Fibroblast of pulmonary artery (primary cell): ENCODE measurements at places on chromosomes 2 and 18.
A peak's percentile ranks its signal among the peaks of the same experiment; 100 is the strongest.

DNA sequence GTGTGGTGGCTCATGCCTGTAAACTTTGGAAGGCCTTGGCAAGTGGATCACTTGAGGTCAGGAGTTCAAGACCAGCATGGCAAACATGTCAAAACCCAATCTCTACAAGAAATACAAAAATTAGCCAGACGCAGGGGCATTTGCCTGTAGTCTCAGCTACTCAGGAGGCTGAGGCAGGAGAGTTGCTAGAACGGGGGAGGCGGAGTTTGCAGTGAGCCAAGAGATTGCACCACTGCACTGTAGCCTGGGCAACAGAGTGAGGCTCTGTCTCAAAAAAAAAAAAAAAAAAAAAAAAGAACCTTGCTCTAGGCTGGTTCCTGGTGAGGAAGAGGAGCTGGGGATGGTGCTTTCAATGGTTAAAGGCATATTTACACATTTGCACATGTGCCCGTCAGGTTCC is 129.4 kb downstream of the LYPD6B start:
- no peak for DNase-seq

GRCh38 chr2:106187273-106187891 is 6.7 kb downstream of the UXS1 start:
- DNase-seq = no peak

GRCh38 chr2:127188797-127189196 is 31.3 kb downstream of the CYP27C1 start:
- no peak for DNase-seq

- DNase-seq = no peak
Observed at GRCh38 chr2:236670235-236670620, 100.6 kb downstream of the ACKR3 start.

DNA sequence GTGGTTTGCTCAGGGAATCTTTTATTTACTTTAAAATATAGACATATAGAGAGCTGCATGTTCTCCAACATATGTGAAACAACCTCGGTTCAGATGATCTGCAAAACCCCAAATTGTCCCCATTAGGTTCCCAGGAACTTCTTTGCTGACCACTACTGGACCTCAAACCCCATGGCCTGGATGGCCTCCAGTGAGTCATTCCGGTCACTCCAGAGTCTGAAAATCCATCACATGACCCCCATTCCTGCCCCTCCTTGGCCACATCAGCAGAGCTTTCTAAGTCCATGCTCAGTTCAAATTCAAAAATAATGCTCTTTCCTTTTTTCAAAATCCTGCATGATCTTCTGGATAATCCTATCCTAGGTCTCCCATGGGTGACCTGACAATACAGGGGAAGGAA is 271.0 kb downstream of the TNS1 start:
- DNase-seq = no peak

DNA sequence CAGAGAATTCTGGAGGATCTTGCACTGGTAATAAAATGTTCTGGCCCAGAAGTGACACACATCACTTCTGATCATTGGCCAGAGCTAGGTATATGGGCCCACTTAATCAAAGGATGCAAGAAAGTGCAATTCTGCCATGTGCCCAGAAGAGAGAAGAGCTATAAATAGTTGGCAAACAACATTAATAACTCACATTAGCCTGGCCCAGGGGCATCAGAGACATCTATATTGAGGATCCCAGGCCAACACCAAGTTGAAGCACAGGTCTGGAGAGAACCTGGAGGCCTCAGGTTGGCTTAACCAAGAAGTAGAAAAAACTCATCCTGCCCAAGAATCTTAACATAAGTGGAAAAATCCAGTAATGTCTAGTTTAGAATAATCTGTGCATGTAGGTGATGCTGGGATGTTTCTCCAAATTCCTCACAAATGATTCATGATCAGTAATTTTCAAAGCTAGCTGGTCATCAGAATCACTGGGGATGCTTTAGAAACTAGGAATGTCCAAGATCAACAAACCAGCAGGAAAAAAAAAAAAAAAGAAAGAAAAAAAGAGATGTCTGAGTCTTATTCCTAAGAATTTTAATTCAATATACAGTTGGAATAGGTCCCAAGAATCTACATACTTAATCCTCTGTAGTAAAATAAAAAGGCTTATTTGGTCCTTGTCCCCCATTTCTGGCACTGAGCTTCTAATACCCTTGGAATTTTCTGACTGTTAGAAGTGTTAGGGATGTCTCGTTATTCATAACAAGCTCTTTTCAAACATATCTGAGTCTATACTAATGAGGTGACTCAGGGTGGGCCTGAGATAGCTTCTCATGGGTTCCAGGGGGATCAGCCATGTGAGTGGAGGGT is 35.0 kb upstream of the EVA1A start:
- DNase-seq = peak; percentile 68

DNA sequence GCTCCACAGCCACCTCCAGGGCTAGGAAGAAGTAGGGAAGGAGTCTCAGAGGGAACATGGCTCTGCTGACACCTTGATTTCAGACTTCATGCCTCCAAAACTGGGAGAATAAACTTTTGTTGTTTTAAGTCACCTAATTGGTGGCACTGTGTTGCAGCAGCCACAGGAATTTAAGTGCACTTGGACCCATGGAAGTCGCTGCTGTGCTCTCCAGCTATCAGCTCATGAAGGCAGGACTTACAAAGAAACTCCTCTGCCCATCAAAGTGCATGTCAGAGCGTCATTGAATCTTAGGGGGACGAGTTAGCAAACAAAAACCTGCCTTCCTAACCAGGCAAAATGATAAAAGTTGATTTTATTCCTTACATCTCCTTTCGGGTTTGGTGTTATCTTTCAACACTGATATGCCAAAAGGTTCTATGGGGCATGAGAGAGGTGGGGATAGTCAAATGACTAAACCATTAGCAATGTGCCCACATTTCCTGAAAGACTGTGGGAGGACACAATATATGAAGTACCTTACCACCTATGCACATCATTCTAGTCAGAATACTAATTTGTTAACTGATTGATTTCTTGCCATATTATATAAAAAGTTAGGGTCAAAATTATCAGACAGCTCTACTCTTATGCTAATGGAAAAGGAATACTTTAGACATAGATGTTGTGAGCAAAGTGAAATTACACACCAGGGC is 235.8 kb upstream of the TNP1 start:
- no peak for DNase-seq

DNA sequence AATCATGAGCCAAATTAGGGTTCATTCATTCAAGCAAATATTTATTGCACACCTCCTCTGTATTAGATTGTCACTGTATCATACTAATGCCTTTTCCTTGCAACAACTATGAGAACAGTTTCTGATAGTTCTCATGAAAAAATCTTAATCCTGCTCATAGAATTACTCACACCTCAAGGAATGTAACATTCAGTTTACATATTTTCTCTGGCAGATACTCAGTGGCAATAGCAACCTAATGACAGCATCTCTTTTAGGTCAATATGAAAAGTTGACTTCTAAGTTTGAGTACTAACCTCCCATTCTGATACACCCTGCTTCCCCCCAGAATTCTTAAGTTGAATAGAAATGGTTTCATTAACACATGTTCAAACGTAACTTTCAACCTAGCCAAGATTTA is 132.0 kb downstream of the VWC2L start:
- DNase-seq = no peak

DNA sequence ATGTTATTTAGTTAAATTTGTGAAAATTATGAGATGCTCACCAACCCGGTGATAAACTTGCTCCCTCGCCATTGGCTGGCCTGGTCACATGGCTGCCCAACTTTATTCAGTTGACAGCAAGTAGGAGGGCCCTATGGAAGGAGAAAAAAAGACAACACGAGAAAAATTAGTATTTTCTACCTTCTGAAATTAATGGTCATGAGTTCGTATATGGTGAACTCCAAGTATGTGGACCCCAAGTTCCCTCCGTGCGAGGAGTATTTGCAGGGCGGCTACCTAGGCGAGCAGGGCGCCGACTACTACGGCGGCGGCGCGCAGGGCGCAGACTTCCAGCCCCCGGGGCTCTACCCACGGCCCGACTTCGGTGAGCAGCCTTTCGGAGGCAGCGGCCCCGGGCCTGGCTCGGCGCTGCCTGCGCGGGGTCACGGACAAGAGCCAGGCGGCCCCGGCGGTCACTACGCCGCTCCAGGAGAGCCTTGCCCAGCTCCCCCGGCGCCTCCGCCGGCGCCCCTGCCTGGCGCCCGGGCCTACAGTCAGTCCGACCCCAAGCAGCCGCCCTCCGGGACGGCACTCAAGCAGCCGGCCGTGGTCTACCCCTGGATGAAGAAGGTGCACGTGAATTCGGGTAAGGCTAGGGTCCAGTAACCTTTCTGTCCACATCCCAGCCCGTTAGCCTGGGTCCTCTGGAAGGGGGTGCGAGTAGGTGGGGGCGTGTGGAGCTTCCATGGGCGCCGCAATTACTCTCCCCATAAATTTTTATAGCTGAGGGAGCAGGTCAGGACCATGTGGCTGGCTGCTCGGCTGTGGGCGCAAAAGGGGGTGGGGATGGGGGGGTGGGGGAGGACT is at the start of gene HOXD4:
HOXD4 (plus strand) TSS at position 109 of the 846 bp plus-strand sequence; CDS start at position 193, 84 bp downstream.
- no peak for DNase-seq

DNA sequence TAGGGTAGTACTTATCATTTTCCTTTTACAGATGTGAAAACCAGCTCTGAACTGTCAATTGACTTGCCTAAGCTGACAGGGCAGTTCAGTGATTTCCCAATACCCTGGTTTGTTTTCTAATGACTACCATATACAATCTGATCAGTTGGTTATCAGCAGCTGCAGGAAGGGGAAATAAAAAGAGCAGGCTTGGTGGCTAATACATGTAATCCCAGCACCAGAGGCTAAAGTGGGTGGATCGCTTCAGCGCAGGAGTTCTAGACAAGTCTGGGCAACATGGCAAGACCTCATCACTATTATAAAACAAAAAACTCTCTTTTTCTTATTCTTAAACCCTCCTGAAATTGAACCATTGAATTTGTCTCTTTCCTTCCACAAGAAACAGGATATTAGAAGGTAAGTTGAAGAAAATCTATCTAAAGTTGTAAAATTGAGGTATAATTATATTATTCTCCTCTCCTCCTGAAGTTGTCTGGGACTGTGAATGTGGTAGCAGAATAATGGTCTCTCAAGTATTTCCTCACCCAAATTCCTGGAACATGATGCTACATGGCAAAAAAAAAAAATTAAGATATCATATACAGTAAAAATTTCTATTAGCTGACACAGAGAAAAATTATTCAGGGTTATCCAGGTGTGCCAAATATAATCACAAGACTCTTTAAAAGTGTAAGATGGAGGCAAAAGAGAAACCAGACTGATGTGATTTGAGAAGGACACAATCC is 1441.6 kb downstream of the SUCLG1 start:
- peak; percentile 37 for DNase-seq

GRCh38 chr2:127685410-127686080 is 10.2 kb upstream of the LIMS2 start:
- DNase-seq = no peak

GRCh38 chr2:234251326-234252271 is 201.1 kb downstream of the SPP2 start:
- peak; percentile 96 for DNase-seq
